Stimulated activated CD8-positive, alpha-beta memory T cell treated with anti-CD3 and anti-CD28 coated beads, Interleukin-7, amount 100 ng/mL, for 4 hours (primary cell): ENCODE measurements at places on chromosomes 6 and 20.

- DNase-seq = no peak
Measured at GRCh38 chr6:30990422-30991086, 7.0 kb downstream of the MUC21 start.

DNA sequence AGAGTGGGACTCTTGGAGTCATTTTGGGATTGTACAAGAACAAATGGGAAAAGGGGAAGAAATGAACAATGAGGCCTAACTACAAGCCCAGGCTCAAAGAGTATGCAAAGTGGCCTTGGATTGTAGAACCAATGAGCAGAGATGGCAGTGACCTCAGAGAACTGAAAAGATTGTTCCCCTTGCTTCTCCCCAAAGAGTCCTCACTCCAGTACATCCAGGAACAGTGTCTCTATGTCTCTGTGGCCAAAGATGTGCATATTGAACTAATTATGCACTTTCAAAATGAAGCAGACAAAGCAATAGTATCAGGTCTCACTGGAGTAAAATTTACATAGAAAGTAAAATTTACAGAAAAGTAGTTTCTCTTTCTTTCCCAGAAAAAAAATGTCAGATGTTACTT, 81.0 kb downstream of the SMLR1 start:
- no peak for DNase-seq

- no peak for DNase-seq
Measured at GRCh38 chr6:45758787-45759471, 256.7 kb downstream of the CLIC5 start.

GRCh38 chr20:11979306-11979990, 61.8 kb downstream of the BTBD3 start:
- DNase-seq = no peak

- DNase-seq = no peak
Measured at GRCh38 chr6:125753218-125753936, 3.9 kb downstream of the HEY2 start.

DNA sequence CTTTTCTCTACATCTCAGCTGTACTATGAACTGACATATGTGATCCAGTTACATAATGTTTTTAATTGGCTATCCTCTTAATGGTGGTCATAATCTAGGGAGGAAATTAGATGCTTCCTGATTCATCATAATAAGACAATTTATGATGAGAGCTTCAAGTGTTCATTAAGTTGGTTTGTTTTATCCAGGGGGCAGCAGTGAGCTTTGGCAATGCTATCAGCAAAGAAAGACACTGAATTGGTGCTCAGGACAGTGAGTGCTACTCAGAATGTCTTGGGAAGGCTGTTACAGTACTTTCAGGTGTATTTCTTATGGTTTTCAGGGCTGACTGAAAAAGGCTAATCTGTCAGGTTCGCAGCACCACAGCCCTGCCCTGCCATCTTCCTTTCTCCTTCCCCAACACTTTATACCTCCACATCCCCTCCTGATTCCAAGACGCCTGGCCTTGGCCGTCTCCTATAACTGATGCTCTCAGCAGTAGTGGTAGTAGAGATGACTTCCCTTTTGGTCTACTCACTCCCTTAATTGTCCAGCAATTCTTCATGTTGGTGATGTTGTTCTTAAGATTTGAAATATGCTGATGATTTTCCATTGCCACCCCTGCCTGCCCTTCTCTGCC, 67.0 kb upstream of the TNFAIP3 start:
- DNase-seq = peak; percentile 28

- DNase-seq = peak; percentile 22
Measured at GRCh38 chr6:159988983-159989454, 20.1 kb downstream of the IGF2R start.

- DNase-seq = no peak
Measured at GRCh38 chr6:163955756-163956155, 541.2 kb downstream of the QKI start.

GRCh38 chr6:105273589-105273988, 93.8 kb upstream of the POPDC3 start:
- DNase-seq = no peak

- no peak for DNase-seq
Measured at GRCh38 chr6:73569121-73569520, 48.3 kb upstream of the EEF1A1 start.

DNA sequence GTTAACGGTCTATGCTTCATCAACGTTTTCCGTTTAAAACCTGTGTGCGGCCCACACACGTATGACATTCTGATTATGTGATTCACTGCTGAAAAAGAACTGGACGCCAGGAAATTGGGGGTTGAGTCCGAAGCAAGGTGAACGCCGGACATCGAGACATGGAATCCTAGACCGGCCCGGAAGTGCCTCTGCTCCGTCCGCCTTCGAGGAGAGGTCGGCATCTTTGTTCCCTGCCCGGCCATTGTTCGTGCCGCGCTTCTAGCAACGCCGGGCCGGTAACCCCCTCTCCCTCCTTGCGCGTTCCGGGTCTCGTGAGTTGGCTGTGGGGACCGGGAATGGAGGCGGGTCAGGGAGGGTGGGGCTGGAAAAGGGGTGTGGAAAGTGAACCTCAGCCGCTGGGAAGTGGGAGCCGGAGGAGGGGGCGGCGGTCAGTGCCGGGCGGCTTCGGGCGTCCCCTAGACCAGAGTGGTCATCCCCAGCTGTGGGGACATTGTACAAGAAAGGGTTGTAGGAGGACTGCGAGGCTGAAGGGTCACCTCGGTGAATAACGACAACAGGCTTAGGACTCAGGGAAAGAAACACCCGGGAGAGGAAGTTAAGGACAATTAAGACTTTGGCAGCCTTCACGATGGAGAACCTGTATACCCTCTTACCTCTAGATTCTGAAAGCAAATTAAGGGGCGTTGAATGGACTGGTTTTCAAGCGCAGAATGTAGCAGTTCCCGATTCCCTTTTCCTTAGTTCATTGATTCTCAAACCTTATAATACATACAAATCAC, at the start of gene ZSCAN9:
Gene ZSCAN9 (plus strand): TSS at position 220 of the 779 bp plus-strand sequence. CDS start 1,810 bp downstream, outside the sequence.
- DNase-seq = peak; percentile 19

DNA sequence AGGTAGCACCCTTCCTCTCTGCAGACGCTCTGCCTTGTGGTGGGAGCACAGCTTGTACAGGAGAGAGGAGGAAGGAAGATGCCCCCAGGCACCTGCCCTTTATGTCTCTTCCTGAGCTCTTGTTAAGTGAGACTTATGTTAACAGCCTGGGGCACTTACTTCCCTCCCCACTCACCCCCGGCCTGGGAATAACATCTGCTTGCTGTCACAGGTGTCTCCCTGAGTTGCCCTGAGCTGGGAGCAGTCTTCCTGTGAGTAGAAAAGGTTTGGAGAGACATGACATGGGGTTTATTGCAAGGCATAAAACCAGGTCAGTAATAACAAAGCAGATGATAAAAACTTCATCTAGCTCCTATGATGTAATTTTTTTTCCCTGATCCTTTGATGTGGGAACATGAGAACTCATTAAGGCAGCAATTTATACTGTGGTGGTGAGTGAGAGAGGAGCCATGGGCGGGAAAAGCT, 1.9 kb downstream of the SSTR4 start:
- no peak for DNase-seq

- no peak for DNase-seq
Measured at GRCh38 chr20:58361481-58362205, 27.4 kb upstream of the VAPB start.

DNA sequence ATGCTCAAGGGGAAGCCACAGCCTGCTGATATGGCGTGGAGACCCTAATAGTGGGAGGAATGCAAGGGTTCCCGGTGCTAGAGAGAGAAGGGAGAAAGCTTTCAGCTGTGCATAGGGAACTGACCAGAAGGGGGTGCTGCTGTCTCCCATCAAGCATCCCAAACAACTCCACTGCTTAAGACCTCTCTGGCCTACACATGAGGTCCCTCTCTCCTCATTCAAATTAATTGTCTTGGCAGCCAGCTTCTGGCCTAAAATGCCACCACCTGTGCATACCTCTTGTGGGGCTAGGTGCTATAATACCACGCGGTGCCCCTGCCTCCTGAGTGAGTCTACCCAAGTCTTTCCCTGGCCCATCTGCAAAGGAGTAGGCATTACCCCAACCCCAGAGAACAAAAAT, 14.5 kb downstream of the ADISSP start:
- peak; percentile 27 for DNase-seq

GRCh38 chr20:57676589-57677583, 32.9 kb downstream of the PMEPA1 start:
- no peak for DNase-seq

DNA sequence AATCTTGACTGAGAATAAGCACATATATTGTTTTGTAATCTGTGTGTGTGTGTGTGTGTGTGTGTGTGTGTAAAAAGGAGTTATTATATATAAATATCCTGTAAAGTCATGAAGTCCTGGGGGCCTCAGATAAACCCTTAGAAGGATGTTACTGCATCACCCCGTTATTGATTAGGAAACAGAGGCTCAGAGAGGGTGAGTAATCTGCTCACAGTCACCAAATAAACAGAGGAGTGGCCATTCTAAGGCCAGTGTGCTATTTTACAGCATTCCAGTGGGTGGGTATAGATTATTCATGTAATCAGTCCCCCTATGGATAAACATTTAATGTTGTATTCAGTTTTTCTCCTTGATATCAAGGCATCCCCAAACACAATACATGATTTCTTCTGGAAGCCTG, 87.1 kb downstream of the CDC5L start:
- DNase-seq = no peak

DNA sequence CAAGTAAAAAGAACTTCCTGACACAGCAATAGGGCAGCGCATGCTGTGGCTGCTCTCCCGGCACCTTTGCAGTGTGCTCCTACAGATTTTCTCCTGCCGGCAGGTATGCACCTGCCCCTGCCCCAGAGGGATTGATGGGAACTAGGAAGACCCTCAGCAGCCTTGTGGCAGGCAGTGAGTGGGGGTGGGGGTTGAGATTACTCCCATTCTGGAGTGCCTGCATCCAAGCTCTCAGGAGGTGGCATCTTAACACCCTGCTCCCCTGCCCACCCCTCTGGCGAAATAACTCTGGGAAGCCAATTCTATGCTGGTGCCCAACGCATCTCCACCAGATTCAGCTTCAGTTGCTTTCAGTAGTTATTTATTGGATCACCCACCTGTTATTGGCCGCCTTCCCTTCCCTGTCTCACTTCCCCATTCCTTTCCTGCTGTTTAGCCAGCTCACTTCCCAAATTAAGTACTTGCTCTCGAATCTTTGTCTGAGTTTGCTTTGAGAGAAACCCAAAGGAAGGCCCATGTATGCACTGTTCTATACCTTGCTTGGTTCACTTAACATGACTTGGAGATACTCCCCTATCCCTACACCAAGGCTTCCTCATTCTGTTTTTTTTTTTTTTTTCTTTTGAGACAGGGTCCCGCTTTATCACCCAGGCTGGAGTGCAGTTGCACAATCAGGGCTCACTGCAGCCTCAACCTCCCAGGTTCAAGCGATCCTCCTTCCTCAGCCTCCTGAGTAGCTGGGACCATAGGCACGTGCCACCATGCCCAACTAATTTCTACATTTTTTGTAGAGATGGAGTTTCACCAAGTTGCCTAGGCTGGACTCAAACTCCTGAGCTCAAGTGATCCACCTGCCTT, 29.3 kb upstream of the SLC23A2 start:
- no peak for DNase-seq

DNA sequence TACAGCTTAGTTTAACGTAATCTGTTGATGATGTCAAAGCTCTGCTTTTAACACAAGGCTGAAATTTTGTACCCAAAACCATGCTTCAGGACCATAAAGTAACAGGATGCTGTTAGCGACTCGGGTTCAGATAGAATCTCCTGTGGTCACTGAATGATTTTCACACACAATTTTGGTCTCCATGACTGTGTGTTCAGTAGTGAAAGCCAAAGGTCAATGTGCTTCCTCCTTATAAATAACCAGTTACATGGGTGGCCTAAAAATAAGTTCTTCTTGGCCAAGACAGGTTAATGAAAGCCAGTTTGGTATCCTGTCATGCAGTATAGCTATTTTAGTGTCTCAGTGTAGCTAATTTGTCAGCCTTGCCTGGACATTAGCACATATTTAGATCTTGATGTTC, 19.1 kb upstream of the LOC128125822 start:
- DNase-seq = no peak

DNA sequence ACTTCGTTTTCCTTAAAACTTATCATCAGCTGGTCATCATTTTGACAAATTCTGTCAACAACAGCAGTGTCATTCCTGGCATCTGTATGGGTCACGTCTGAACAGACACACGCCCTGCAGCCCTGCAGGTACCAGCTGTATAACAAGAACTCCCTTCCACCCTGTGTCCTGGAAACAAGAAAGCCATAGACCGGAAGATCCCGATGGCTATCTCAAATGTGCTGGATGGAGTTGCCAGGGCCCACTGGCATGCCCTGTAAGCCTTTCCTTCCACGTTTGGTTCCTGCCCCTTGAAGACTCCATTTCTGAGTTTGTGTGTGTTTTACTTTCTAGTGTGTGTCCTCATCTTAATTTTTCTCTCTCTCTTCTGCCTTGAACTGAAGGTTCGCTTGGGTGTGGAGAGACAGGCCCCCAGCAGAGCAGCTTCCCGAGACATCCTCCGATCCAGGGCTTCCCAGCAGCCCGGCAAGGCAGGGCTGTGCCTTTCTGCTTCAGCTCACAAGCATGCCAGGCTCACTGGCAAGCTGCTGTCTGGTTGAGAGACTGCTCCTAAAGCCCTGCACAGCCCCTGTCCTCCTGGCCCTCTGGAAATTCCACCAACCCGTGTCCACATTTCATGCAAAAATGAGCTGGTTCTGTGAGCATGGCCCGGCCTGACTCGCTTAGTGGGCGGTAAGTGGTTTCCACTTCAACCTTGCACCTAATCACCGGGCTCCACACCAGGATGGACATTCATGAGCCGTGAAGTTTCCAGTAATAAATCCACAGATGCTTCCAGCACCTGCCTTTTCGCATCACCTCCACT, 8.7 kb downstream of the GFRA4 start:
- DNase-seq = no peak

DNA sequence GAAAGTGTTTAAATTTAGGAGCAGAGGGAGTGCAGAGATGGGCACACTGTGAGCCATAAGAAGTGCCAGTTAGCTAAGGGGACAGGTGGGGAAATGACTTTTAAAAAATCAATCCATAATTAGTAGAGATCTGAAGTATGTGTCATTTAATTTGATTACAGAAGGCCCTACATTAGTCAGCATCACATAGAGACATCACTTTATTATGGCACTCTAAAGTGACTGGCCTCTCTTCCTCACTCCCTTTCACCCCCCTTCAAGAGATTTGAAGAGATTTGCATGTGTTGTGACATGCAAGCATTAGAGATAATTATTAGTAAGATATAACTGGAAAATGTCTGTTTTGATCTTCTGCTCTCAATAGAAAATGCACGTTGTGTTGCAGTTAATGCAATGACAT, 86.7 kb downstream of the SLX4IP start:
- DNase-seq = no peak

DNA sequence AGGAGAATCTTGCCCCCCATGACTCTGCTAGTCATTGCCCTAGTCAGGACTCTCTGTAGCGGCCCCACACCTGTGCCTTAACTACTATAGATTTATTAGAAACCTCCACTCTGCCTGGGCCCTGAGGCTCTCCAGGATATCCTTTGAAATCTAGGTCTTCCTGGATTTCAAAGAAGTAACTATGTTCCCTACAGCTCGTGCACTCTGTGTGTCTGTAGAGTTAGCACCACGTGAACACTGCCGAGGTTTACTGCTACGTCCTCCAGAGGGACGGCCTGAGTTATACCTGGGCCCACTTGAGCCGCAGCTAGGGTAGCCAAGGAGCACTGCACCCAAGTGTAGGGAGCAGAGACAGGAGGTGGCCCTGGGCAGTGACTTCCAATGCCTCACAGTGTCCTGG, 19.8 kb downstream of the GLP1R start:
- DNase-seq = no peak
